ENCODE measurements at places on chromosomes 5 and 9.

DNA sequence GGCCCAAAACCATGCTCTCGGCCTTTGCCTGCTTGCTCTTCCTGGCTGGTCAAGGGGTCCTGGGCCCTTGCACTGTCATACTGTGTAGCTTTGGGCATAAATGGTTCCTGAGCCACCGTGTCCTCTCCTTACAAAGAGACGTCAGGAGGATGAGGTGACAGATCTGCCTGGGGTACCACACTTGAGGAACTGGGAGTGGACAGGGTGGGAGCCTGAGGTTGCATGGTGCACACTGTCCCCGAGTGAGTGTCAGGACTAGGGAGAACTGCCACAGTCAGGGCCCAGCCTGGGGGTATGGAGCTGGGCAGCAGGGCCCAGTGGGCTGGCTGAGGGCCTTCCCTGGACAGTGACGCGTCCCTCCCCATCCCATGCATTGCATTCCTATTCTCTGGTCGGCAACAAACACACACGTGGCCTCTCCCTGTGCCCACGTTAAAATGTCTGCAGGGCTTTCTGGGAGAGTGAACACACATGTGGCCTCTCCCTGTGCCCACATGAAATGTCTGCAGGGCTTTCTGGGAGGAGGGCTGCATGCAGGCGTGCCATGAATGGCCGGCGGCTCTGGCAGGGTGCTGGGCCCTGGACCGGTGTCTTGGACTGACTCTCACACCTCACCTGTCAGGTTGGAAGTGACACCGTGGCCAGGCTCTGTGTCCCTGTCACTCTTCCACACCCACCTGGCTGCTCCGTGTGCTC lies 122.1 kb upstream of the COL5A1 start:
- no peak for DNase-seq

GRCh38 chr5:126438868-126439267 lies 15.7 kb downstream of the GRAMD2B start:
- no peak for DNase-seq

GRCh38 chr5:112976432-112977309 lies at the start of gene DCP2:
DCP2 (plus strand) TSS chr5:112976798; CDS start chr5:112976934, 136 bp downstream.
- DNase-seq = peak; percentile 99

DNA sequence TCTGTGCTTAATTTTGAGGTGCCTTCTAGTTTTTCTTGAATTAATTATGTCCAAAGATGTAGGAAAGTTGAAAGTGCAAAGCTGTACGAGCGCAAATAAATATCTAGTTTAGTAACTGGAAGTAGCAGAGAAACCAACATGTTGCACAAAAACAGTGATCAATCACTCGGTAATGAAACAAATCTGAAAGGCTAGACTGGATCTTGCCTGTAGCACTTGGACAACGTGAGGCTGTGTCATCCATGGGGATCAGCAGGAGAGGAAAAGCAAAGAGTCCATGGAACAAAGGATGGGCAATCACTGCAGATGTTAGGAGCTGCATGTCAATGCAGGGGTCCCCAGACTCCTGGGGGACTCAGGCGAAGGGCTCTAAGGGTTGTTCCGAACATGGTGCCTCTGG lies 424.2 kb downstream of the IRX1 start:
- DNase-seq = no peak

DNA sequence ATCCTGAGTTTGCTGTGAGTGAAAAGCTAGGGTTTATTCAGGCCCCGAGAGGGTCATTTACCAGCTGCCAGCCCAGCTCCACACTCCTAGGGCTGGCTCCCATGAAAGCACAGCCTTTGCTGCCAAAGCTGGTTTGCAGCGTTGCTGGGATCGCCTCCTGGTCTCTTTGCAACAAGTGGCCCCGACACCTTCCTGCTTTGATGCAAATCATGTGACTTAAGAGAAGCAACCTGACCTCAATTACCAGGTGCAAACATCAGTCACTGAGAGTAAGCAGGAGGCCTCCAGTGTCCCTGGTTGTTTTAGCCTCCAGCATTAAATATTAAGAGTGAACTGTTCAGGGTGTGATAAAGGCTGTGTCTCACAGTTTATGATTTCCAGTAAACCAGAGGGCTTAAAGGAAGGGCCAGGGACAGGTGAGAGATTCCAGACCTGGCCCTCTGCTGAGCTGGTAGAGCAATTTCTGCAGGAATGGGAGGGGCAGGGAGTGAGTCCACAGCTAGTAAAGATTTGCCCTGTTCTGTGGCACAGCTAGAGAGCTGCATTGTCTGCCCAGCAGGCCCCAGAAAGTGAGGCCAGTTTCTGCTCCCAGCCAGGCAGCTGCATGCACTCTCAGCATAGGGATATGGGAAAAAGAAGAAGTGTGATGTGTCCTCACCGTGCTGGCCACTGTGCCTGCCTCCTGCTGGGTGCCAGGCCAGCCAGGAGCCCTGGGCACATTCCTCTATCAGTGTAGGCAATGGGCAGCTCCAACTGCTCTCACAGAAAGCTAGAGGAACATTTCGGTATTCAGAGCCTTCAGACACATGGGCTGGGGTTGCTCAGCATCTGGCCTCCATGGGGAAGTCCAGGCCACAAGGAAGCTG lies 58.0 kb downstream of the SLC22A5 start:
- no peak for DNase-seq

GRCh38 chr5:181051841-181052671 lies 12.0 kb downstream of the BTNL9 start:
- DNase-seq = no peak

DNA sequence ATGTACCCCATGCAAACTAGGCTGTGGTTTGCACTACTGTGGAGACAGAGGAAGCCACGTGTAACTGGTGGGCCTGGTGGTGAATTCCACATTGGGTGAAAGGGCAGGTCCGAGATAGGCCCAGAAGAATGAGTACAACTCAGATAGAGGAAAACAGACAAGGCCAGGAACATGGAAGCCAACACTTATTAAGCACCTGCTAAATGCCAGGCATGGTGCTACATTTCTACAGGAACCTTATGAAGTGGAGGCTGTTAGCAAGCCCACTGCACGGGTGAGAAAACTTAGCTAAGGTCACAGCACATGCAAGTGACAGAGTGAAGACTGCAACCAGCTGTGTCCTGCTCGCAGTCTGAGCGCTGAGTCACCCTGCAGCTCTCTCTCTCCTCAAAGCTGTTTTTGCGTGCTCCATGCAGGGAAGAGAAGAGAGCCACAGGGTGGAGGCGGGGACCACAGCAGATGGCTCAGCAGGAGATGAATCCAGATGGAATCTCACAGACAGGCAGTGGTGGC lies 65.5 kb upstream of the SPTLC1 start:
- peak; percentile 80 for DNase-seq

DNA sequence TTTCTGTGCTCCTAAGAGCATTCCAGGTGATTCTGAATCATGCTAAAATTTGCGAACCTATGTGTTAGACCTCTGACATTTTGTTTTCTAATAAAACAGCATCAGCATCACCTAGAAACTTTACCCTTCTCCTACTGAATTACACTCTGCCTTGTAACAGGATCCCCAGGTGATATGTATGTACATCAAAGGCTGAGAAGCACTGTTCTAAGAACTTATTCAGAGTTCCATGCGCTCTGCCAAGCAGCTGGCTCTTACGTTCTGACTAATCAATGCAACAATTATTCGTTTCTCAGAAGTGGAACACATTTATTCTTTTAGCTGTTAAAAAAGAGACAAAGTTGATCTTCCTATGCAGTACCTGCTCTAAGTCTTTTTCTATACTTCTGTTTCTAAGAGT lies 228.6 kb downstream of the SLF1 start:
- DNase-seq = no peak

GRCh38 chr9:115289757-115290208 lies 171.8 kb upstream of the TNC start:
- peak; percentile 84 for DNase-seq

DNA sequence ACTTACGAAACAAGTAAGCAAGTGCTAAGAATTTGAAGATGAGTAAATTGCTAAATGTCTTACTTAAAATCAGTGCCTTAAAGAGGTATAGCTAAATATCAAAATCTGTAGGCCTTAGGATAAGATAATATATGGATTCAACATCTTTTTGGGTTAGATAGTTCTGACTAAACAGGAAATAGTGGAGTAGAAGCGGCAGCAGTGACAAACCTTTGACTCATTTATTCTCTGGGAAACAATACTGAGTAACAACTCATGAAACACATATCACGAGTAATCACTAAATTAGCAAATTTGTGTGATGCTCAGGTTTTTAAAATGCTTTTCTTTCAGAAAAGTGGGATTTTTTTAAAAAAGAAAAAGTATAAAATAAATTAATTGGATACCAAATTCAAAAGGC lies 762.1 kb upstream of the TYRP1 start:
- no peak for DNase-seq

- no peak for DNase-seq
Observed at GRCh38 chr9:36092509-36093215, 43.9 kb upstream of the GLIPR2 start.

GRCh38 chr5:150791536-150791935 lies 13.0 kb downstream of the SMIM3 start:
- DNase-seq = no peak

- no peak for DNase-seq
Observed at GRCh38 chr5:91898898-91899297, 515.8 kb upstream of the ARRDC3 start.

GRCh38 chr5:111983459-111983858 lies 226.5 kb upstream of the NREP start:
- no peak for DNase-seq

DNA sequence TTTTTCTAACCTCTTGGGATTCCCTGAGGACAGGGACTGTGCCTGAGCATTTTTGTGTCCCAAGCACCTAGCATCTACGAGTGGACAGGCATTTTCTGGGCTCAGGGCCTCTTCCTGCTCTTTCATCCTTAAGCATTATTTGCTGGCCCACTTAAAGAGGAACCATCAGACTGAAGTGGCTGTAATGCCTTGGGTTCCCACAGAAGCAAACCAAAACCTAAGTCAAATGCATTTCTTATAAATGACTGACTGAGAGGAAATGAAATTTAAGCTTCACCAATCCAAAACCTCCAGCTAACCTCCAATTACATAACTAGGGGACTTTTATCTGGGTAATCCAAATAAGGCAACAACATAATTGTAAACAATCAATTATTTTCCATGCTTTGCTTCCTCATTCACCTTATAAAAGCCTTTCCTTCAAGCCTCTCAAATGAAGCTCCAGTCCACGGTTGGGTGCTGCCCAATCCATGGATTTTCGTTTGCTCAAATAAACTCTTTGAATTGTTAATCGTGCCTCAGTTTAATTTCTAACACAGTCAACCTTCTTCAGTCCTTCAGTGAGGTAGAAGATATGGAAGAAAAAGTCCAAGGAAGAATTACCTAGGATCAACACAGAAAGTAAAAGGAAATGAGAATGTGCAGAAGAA lies 25.3 kb upstream of the SLC31A2 start:
- no peak for DNase-seq

DNA sequence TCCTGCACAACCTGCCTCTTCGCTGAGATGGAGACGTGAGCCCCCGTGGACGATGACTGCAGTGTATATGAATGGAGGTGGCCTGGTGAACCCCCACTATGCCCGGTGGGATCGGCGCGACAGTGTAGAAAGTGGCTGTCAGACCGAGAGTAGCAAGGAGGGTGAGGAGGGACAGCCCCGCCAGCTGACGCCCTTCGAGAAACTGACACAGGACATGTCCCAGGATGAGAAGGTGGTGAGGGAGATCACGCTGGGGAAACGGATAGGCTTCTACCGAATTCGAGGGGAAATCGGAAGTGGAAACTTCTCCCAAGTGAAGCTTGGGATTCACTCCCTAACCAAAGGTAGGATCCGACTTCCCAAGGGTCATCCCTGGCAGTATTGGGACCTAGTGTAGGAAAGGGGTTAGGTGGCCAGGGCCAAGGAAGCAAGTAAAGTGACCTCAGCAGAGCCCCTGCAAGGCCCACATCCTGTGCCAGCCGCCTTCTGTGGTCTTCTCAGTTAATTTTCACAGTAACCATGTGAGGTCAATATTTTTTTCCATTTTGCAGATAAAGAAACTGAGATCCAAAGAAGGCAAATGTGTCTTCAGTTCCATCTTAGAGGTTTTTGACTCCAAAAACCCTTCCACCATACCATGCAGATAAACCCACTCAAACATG lies 53.8 kb downstream of the NIM1K start:
- DNase-seq = no peak

- DNase-seq = no peak
Observed at GRCh38 chr9:122190597-122191381, 31.1 kb downstream of the MORN5 start.

GRCh38 chr9:135409286-135410200 lies 70.0 kb upstream of the PPP1R26 start:
- DNase-seq = no peak

- no peak for DNase-seq
Observed at GRCh38 chr5:61295365-61295764, 36.7 kb upstream of the ZSWIM6 start.

DNA sequence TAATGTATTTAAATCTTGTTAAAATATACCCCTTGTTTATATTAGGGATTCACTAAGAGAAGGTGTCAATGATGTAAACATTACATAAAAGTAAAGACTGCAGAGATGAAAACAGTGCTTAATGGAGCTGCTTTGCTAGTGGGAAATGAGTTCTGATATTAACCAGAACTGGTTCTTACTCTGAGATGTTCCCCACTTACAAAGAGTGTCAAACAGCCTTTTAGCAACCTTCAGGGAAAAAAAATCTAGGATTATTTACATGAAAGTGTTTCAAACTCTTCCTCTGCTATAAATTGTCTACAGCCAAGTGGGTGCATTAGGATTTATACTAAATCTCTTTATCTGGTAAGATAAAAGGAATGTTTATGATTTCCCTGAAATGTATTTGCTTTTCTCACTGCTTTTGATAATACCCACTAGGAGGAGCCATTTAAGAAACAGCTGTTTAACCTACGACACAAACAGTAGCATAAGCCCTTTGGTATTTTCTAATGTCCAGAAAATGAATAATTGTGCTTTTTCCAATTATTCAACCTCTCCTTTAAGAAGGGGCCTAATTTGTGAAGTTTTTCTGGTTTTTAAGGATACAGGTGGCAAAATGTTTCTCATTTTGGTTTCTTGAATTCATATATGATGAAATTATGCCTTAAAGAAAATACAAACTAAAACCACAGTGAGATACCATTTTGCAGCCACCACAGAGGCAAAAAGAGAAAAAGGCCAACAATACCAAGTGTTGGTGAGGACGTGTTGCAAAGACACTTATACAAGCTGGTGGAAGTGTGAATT lies 186.3 kb downstream of the TLE4 start:
- DNase-seq = no peak

- DNase-seq = no peak
Observed at GRCh38 chr5:39943811-39944210, 519.0 kb upstream of the DAB2 start.
